Upper lobe of right lung (tissue), 1 donor: ENCODE measurements at places on chromosomes 1 and 21. TPM values are rescaled to one million over a fixed set of nuclear protein-coding genes. Genes with fewer than 3 reads are reported as not detected.

DNA sequence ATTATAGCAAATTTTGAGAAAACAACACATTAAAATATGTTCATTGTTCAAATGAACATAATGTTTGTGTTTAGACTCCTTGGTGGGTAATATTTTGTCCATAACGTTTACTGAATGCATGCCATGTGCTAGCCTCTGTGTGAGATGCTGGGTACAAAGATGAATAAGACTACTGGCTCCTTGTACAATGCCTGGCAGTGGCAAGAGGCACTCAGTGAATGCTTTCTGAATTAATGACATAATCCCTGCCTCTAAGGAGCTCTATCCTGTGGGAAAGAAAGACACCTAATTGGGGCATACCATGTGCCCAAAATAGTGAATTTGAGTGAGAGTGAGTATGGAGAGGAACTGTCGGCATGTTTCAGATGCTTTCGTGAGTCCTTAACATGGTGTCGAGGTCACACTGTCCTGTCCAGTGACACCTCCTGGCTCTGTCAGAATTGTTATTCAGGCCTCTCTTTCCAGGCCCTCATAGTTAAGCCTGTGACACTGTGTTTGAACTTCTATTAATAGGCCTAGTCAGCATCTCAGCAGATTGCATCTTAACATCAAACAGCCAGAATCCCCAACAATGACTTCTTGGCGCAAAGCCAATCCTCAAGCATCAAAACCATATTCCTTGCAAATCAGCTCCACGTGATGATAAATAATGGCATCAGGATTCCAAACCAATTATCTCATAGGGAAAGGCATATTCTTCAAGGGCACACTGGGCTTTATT lies 32.8 kb upstream of the S1PR1 start:
- no peak for DNase-seq

DNA sequence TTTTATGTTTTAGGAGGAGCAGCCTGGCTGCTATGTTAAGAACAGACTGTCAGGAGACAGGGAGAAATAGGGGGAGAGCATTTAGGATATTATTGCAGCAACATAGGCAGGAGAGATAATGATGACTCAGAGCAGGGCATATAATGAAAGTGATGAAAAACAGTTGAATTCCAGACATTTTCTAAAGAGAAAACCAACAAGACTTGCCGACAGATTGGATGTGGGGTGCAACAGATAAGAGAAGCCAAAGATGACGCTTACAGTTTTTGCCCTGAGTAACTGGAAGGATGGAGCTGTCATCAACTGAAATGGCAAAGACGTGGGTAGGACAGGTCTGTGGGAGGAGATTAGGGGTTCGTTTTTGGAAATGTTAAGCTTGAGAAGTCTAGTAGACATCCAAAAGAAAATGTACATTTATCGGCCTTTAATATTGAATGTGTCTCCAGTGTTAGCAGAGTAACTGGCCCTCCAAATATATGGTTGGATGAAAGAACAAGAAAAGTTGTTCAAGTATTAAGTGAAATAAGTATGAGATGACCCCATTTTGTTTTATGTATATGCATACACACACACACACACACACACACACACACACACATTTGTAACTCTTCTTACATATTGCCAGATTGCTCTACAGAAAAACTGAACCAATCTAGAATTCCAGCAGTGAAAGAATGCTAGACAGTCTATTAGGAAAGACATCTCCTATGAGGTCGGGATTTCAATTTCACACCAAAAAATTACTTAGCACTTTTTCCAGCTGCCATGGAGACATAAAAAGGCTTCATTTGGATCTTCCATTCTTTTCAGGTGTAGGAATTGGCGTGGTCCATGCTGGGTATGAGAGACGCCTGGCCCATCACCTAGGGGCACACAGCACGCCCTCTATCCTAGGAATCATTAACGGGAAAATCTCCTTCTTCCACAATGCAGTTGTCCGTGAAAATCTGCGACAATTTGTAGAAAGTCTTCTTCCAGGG lies 17.2 kb downstream of the DNAJC16 start:
- no peak for DNase-seq

DNA sequence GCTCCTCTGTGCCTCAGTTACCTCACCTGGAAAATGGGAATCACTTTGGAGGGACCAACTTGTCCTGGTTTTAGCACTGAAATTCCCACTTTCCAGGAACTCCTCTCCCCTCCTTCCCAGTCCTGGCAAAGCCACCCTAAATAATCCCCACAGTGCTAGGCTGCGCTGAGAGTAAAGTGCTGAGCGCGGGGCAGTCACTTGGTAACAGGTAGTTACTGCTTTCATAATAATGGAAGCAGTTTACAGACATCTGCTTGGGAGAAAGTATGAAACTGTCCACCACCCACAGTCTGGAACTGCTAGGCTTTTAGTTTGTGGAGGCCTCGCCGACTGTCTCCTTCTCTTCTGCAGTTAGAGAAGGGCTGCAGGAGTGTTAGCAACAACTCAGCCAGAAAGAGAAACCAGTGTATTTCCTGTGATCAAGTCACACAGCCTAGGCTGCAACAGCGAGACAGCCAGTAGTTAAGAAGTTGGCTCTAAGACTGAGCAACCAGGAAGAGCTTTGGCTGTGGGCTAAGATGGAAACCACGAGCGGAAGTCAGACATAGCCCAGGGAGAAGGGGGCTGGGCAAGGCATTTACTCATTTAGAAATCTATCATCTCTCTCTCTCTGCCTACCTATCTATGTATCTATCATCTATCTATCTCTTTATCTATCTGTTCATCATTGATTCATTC lies 30.8 kb upstream of the ABCG1 start:
- DNase-seq: no peak

DNA sequence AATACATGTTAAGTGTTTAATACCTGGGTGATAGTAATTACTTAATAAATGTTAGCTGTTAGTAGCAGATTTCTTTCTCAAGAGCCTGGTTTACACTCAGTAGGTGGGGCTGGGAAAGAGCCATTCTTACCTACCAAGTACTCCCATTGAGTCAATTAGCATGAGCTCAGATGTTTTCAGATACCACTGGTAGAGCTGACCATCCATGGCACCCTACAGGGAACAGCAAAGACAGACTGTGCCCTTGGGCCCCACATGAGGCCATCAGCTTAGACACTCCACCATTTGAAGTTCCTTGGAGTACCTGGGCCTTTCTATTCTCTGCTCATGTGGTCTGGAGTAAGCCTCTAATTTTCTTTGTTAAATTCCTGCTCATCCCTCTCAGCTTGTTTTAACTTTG lies 179.3 kb downstream of the CACNA1E start:
- DNase-seq: no peak

GFI1 gene
- 5.4 TPM for total RNA-seq

DNA sequence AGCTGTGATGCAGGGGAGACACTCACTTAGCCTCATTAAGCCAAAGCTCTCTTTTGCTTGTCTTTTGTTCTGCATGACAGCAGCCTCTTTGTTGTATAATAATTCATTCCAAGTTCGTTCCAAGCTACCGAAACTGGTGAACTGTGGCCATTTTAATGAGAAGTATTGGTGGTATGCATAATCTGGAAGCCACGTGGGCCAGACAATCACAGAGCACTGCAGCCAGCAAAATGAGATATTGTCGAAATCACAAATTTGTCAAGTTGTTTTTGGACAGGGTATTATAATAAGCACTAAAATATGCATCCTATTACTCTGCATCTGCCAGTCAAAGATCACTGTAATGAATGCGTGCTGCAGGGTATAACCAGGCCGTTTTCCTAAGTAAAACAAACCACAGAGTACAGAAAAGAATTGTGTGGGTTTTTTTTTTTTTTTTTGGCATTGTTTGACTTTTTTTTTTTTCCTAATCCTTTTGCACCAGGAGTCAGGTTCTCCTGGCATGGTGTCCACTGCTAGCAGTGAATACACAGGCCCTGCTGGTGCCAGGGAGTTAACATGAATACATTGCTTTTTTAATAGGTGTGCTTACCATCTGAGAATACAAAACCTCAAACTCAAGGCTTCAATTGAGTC lies 423.9 kb downstream of the PTBP2 start:
- no peak for DNase-seq

GRCh38 chr21:17693801-17694200 lies 81.1 kb upstream of the BTG3 start:
- no peak for DNase-seq

OR2T33 gene
- not detected for total RNA-seq

GRCh38 chr1:157734321-157734720 lies 33.8 kb upstream of the FCRL3 start:
- DNase-seq: no peak

GRCh38 chr1:88956003-88956402 lies 36.4 kb downstream of the KYAT3 start:
- no peak for DNase-seq
